ENCODE measurements at places on chromosomes 4 and X.

GRCh38 chrX:123481913-123482851 is 250.7 kb downstream of the THOC2 start:
- DNase-seq: no peak

GRCh38 chr4:40369437-40370274 is 34.5 kb downstream of the CHRNA9 start:
- no peak for DNase-seq

DNA sequence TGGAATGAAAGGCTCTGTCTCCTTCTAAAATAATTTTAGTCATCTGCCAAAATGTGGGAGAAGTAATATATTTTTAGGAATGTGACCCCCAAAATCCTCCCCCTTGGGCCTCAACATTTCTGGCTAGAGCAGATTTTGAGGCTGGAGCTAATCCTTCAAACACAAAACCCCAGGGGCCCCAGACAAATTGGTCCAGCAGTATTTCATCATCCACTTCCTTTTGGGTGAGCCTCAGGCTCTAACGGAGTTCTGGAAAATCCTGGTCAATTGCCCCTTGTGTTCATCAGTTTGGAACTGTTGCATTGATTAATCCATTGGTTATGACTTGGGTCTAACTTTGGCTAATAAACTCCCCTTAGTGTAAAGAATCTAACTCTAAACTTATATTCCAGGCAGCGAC is 67.4 kb upstream of the PCDH19 start:
- DNase-seq: no peak

DNA sequence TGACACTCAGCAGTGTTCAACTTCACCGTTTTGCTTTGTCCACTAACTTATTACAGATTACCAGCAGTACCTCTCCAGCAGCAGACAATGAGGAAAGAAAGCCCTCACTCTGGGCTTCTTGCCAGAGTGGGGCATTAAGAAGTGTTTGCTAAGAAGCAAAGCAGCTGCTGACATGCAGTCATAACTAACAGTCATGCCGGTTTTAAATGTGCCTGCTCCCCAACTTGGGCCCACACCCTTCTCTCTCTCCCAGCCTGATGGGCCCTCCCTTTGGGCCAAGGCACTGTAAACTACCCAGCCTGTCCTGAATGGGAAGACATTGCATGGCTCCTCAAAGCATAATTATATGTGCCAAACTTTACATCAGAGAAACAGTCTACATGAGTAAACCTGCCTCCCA is 54.6 kb upstream of the HHIP start:
- no peak for DNase-seq

DNA sequence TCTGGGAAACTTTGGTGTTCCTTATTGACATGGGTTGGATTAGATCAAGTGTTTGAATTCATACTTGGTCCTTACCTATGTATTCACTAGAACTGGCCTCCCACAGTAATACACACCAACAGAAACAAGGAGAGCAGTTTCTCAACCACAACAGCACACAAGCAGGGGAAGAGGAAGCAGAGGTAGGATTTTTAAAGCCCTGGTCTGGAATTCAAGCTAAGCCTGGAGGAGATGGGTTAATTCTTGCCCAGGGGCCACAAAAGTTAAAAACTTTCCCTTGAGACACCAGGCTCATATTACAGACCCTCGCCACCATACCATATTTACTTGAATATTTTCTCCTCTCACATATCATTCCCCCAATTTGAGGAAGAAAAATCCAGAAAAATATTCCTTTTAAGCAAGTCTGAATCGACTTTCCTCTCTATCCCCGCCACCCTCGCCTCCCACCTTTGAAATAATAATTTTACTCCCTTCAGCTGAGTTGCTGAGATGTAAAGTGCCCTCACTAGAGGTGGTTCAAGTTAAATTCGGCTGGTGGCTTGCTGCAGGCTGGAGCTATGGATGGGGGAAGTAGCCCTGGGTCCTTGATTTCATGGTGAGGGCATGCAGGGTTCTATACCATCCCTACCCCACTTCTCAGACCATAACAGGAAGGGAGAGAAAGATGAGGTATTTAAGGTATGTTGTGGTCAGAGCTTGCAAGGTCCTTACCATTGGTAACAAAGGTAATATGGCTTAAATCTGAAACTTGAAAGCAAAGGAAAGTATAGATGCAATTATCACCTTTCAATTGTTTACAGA is 440.2 kb downstream of the INPP4B start:
- peak; percentile 30 for DNase-seq

- DNase-seq: no peak
Observed at GRCh38 chr4:166065324-166065723, 192.3 kb downstream of the TLL1 start.

- DNase-seq: no peak
Observed at GRCh38 chr4:47705326-47705981, 132.4 kb downstream of the CORIN start.
